ENCODE measurements at places on chromosomes 3 and 15. TPM values are rescaled to one million over a fixed set of nuclear protein-coding genes. Genes with fewer than 3 reads are reported as not detected.

PPM1L gene
- total RNA-seq: 63.2 TPM

VPS33B gene
- total RNA-seq: 15.5 TPM

ARRDC4 gene
- 40.4 TPM for total RNA-seq

MESP2 gene
- total RNA-seq: not detected

SCG3 gene
- total RNA-seq: 37.9 TPM

KY gene
- total RNA-seq: 0.41 TPM

ZBBX gene
- 4.9 TPM for total RNA-seq

COL6A5 gene
- total RNA-seq: under 0.01 TPM

PLCB2 gene
- total RNA-seq: 4.1 TPM

ISL2 gene
- total RNA-seq: not detected

FETUB gene
- not detected for total RNA-seq

MORF4L1 gene
- 1,097 TPM for total RNA-seq
